ENCODE measurements at places on chromosomes 4 and X.

GRCh38 chr4:100949350-100949935, 397.9 kb downstream of the PPP3CA start:
- ATAC-seq = no peak

DNA sequence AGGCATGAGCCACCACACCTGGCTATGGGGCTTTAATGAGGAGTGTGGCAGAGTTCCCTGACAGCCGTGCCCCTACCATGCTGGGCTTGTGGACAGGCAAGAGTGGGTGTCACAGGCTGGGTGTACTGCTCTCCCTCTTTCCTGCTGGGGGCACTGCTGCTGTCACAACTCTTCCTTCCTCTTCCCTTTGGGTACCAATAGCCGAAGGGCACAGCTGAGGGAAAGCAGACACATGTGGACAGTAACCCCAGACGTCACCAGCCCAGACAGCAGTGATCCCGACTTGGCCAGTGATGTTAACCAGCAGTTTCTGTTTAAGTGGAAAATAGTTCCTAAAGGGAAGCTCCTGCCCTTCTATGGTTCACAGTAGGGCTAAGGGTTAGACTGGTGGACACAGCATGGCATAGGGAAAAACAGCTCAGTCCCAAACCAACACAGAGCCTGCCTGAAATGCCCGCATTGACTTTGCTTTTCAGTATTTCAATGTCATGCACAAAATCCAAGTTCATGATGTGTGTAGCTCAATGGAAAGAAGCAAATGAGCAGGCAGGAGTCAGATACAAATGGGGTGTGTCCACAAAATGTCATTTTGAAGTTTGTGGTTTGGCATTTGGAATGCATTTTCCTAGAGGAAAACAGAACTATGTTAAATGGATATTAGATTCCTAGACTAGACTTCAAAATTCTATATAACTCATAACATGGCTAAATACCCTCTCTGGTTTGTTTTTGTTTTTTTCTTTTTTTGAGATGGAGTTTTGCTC, 24.9 kb upstream of the DDX3X start:
- no peak for ATAC-seq

DNA sequence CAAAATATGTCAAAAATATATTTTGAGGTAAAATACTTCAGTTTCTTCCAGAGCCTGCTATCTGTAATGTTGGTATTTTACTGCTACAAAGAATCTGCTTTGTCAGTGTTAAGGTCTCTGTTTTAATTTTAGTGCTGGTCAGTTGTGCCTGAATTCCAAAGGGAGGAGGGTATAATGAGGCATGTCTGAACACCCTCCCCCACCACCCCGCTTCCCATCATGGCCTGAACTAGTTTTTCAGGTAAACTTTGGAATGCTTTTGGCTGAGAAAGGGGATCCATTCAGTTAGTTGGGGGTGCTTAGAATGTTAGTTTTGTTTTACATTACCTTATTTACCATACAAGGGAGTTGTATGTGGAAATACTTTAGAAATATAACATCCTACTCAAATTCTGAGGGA, 158.5 kb downstream of the MID1IP1 start:
- ATAC-seq = no peak

GRCh38 chr4:1958276-1959103, 50.3 kb downstream of the NELFA start:
- no peak for ATAC-seq

- ATAC-seq = no peak
Measured at GRCh38 chr4:39543034-39543433, 15.8 kb upstream of the UGDH start.

DNA sequence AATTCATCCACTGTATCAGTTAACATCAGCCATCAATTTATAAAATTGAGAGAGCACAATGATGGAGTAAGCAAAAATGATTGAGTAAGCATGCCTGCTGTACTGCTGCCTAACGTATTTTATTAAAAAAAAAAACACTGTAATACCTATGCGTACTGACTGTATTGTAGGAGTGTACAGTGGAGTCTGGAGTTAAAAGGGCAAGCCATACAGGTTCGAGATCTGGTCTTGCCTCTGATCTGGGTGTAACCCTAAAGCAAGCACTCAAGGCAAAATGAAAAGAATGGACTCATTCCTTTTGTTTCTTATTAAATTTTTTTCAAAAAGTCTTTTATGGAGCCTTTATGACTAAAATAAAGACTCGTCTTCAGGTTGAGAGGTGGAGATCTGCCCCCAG, 894.2 kb upstream of the INTU start:
- peak; percentile 61 for ATAC-seq

DNA sequence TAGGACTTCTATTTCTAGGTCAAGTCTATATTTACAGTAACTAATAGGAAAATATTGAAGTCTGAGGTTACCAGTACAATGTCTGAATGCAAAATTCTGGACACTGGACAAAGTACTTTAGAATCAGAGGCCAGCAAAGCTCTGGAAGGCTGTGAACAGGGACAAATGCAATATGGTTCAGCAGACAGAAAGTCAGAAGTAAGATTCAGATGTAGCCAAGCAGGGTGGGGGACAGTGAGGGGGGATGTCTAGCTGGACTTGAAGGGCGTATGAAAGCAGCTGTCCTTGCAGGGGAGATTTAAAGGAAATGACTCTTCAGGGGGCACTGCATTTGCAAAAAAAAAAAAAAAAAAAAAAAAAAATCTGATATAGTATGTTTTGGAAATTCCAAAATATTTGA, 2.9 kb downstream of the SORBS2 start:
- ATAC-seq = no peak

DNA sequence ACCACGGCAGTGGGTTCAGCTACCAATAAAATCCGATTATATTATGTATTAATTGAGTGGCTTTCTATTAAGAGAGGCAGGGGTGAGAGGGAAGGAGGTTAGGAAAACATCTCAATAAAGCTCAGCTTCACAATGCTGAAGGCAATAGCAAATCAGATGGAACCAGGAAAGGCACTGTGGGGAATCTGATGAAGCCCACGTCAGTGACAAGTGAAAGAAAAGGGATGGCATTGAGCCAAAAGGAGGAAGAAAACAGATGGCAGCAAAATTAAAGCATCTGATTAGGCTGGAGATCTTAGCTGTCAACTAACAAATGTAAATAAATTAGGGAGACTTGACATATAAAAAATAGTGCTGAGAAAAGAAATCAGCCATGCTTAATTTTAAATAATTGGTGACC, 180.9 kb downstream of the RASL11B start:
- ATAC-seq = no peak

- no peak for ATAC-seq
Measured at GRCh38 chrX:95893636-95894035, 791.0 kb upstream of the DIAPH2 start.

DNA sequence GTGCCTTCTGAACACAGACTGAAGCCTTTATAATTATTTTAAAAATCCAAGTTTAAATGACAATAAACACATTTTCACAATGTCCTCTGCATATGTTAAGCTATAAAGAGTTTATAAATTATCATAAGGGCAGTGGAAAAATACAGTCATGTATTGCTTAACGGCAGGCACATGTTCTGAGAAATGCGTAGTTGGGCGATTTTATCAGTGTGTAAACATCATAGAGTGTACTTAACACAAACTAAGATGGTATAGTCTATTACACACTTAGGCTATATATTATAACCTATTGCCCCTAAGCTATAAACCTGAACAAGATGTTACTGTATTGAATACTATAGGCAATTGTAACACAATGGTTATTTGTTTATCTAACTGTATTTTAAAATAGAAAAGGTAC, 254.7 kb downstream of the GABRG1 start:
- ATAC-seq = no peak

- ATAC-seq = no peak
Measured at GRCh38 chr4:3440011-3440410, 1.8 kb upstream of the HGFAC start.

DNA sequence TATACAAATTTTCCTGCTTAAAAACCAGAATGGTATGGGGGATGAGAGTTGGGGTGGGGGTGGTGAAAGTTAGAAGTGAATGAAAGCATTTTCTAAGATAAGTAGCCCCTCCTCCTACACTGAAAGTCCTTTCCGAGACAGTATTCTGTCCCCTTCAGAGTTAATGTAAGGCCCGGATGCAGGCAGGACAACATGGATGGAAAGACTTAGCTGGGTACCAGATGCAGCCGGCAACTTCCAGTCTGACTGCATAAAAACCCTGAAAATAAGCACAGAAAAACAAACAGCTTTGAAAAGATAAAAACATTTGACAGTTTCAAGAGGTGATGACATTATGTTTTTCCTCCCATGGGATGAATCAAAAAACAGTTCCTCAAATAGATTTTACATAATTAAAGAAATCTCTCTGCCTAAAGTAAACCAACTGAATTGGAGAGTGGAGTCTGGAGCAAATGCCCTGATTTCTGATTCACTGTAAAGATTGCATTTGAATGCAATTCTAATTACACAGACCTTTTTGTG, 196.3 kb downstream of the GPAT3 start:
- ATAC-seq = no peak

DNA sequence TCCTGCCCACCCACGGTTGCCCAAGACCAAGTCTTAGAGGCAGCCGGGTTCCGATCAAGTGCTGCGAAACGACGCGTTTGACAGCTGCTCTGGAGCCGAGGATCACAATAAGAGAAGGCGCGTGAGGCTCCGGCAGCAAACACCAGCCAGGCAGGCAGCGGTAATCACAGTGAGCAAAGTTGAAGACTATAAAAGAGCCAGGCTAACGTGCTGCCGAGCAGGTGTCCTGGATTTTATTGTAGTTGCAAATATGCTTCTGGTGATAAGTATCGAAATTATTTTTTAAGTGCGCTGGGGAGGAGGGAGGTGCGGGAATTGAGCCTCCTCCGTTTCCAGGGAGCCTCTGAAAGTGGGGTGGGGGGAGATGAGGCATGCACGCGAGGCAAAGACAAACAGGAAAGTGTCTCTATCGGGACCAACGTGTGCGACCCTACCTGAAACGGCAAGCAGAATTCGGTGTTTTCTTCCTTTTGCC, 590 bp downstream of the GABRA2 start:
- no peak for ATAC-seq

DNA sequence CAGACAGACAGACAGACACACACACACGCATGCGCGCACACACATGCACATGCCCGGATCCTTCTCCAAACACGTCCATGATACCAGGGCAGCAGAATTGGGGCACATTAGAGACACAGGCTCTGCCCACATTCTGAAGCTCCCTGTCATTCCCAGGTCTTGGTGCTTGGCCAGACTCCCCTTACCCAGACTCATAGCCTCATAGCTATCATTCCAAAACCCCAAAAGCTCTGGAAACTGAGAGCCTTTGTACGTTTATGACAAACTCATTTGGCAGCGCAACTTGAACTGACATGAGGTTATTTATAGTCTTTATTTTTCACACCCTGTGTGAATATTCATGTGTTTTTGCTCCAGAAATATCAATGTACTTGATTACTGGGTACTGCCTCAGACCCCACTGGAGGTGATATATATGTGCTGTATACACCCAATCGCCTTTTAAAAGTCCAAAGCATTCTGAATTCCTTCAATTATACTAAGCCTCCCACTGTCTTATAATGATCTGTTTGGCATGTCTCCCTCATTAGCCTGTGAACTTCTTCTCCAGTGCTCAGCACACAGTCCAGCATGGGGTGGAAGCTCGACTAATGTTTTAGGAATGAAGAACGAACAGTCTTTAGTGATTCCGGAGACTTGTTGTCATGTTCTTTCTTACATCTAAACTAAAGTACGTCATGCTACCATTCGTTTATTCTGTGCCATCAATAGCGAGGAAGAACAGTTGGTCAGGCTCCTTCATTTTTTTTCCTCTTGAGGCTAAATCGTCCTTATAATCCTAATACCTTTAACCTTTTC, 45.0 kb downstream of the RTL9 start:
- ATAC-seq = no peak
